ENCODE measurements at places on chromosomes 5 and 9. TPM values are rescaled to one million over a fixed set of nuclear protein-coding genes. Genes with fewer than 3 reads are reported as not detected.

The PRR16 gene
- polyA plus RNA-seq: 67.4 TPM

The ORM1 gene
- not detected for polyA plus RNA-seq

The EQTN gene
- not detected for polyA plus RNA-seq

The NMUR2 gene
- not detected for polyA plus RNA-seq

DNA sequence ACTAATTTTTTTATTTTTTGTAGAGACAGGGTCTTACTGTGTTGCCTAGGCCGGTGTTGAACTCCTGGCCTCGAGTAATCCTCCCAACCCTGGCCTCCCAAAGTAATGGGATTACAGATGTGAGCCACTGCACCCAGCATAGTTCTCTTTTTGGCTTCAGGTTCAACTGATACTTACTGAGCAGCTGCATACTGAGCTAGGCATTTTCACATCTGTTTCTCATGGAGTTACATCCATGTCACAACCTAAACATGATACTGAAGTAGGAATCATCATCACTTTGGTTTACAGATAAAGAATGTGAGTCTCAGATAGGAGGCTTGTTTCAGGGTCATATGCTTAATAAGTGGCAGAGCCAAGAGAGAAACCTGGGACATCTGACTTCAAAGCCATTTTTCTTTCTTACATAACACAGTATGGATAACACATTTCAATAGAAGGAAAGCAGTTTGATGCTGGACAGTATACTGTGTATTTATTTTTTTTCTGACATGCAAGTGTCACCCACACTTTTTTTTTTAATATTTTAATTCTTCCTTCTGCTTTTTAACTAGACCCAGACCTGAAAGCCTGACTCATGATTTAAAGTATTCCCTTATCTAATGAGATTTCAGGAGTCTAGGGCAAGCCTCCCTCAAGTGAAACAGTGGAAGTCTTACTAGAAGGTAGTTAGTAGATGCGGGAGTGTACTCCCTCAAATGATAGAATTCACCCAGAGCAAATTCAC, 90.8 kb downstream of the HACD4 start:
- no peak overlapping the region for H3K27ac ChIP-seq
- DNase-seq: peak; percentile 9
- no peaks in the 10 kb centered on the region for H3K27me3 ChIP-seq

GRCh38 chr5:139904566-139904815, 108.9 kb downstream of the PSD2 start:
- no peaks in the 10 kb centered on the region for H3K36me3 ChIP-seq
- H3K27me3 ChIP-seq: peaks cover 80% of the 10 kb centered on the region
- H3K27ac ChIP-seq: no peak overlapping the region
- H3K4me3 ChIP-seq: peak overlapping the region; percentile 45
- DNase-seq: no peak

DNA sequence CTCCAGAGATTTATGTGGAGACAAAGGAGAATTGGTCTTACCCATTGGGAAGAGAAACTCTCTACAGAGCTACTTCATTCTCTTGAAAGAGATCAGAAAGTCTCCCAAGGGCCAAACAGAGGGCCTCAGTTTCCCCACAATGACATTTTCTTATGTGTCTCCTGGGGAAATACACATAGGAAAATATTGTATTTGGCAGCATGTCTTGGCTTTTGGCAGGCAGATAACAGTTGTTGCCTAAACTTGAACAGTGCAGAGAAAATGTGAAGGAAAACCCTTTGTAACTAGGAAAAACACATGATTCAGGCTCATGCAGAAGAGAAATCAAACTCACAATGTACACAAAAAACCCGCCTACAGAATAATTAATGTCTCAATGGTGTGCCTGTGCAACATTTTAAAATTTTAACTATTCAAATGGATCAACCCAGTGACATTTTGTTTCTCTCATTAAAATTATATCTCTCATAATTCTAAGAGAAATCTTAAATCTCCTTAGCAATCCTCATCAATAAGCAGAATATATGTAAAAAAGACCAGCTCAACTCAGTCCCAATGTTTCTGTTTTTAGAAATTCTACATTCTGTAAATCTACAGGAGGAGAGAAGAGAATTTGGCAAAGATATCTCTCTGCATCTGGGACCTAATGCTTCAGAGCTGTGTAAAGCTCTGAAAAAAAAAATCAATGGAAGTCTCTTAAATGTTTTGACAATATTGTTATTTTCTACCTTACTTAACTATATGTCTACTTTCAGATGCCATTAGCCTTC, 205.1 kb downstream of the ADAMTSL1 start:
- peaks cover 16% of the 10 kb centered on the region for H3K4me1 ChIP-seq
- H3K27ac ChIP-seq: no peak overlapping the region
- peaks cover 74% of the 10 kb centered on the region for H3K36me3 ChIP-seq
- H3K4me3 ChIP-seq: no peak overlapping the region

DNA sequence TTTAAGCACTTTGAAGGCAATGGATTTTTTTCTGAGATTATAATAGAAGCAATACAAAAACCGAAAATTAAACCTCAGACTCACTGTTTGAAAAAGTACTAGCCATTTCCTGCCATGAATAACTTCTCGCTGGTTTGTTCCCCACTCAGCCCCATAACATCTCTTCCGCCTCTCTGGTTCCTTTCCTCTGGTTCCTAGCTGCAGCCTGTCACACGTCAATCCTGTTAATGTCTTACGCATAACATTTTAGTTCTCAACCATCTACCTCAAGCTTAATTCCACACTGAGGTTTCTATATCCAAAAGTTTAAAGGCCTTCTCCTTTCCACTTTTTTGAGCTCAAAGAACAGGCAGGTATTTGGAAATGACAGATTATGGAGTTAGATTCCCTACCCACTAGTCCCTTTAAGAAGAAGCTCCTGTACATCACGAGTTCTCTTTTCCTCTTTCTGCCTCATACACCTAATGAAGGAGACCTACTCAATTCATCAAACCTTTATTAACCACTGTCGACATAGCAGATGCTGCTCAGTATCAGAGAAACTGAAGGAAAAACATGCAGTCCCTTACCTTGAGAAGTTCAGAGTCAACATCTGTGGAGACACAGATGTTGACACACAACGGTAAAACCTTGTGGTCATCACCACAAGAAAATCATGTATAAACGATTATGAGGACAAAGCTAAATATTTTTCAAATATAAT, 243.0 kb upstream of the PTGER4 start:
- H3K27me3 ChIP-seq: peaks cover 7% of the 10 kb centered on the region
- peaks cover 6% of the 10 kb centered on the region for H3K4me1 ChIP-seq
- no peak overlapping the region for H3K27ac ChIP-seq
- no peak overlapping the region for H3K4me3 ChIP-seq
- no peaks in the 10 kb centered on the region for H3K36me3 ChIP-seq

DNA sequence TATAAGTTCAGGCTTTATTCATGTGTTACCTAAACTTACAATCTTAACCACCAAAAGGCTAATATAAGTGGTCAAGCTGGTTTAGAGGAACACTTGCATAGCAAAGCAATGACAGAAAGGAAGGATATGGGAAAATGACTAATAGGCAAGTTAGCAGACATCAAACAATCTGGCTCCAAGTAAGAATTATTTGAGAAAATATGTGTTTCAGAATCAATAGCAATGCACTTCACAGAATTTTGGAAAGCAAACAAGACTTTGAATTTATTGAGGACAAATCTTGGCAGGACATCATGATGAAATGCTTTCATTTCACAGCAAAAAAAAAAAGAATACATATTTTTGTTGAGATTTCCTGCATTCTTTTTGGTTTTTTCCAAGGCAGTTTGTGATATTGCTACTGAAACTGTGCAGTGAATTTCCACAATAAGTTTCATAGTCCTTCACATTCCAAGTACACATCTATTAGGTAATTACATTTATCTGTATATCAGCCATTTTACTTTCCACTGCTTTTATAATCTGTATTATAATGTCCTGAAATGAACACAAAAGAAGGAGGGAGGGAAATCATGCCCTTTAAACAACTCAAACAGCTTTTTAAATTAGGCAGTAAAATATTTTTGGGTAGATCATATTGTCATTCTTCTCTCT, 417.9 kb downstream of the NR2F1-AS1 start:
- no peaks in the 10 kb centered on the region for H3K36me3 ChIP-seq
- peak; percentile 88 for DNase-seq
- peaks cover 59% of the 10 kb centered on the region for H3K4me1 ChIP-seq
- H3K4me3 ChIP-seq: peak overlapping the region; percentile 38

DNA sequence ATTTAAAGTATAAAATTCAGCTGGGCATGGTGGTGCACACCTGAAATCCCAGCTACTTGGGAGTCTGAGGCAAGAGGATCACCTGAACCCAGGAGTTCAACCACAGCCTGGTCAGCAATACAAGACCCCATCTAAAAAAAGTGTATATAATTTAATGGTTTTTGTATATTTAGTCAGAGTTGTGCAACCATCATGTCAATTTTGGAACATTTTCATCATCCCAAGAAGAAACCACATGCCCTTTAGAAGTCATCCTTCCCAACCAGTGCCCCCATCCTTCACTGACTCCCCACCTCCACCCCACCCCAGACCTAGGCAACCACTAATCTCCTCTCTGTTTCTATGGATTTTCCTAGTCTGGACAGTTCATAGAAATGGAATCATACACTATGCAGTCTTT, 18.8 kb upstream of the TEK start:
- H3K4me3 ChIP-seq: no peak overlapping the region
- H3K27me3 ChIP-seq: no peaks in the 10 kb centered on the region
- H3K36me3 ChIP-seq: no peaks in the 10 kb centered on the region
- no peak overlapping the region for H3K27ac ChIP-seq

DNA sequence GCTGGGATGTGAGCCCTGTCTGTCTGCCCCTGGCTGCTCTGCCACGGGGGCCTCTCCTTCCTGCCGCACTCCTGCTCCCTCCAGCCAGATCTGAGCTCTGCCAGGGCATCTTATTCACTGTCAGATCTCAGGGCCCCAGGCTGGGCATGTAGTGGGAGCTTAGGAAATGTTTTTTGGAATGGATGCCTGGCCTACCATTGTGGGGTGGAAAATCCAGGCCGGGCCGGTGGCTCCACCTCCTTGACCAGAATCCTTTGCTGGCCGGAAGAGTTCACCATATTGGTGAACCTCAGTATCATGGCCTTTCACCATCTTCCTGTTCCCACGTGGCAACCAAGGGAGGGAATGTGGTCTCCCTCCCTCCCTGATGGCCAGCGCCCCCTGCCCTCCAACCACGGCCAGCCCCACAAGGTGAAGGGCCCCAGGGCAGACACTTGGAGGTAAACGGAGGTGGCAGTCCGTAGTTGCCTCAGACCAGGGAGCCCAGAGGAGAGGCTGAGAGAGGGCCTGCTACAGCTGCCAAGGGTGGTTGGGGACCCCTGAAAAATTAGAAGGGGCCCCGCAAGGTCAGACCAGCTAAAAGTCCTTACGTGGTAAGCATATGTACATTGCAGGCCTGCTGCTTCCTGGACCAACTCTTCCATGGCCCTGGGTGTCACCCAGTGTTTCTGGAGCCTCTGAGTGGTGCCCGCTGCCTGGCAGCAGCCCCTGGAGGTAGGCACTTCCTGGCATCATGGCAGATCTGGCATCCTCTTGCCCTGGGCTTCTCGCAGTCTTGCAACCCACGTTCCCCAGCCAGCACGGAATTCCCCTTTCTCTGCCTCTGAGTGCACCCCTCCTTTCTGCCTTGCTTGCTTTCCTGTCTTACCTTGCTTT, 153.3 kb downstream of the RGS3 start:
- H3K4me3 ChIP-seq: no peak overlapping the region
- no peaks in the 10 kb centered on the region for H3K36me3 ChIP-seq
- no peaks in the 10 kb centered on the region for H3K27me3 ChIP-seq
- peaks cover 42% of the 10 kb centered on the region for H3K4me1 ChIP-seq

All from GM23248 (cell line).